Renal cortex interstitium (tissue), 15 donors: ENCODE measurements at places on chromosomes 4 and X. TPM values are rescaled to one million over a fixed set of nuclear protein-coding genes. Genes with fewer than 3 reads are reported as not detected.

The DCX gene
- 2.0 TPM for polyA plus RNA-seq

DNA sequence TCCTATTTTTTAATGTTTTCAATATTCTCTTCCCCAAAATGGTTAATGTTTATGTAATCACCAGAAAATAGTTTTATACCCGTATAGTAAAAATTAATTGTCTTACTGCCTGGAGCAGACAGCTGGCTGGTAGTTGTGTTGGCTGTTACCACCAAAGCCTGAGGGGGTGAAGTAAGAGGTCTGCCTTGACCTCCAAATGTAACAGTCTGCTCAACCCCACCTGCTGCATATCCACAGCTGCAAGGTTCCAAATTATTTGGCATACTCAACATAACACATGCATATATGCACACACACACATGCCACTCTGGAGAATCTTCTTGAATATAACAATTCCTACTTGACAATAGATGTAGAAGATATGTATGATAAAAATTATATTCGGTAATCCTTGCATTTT is 624.3 kb downstream of the ADGRL3 start:
- no peak for DNase-seq

DNA sequence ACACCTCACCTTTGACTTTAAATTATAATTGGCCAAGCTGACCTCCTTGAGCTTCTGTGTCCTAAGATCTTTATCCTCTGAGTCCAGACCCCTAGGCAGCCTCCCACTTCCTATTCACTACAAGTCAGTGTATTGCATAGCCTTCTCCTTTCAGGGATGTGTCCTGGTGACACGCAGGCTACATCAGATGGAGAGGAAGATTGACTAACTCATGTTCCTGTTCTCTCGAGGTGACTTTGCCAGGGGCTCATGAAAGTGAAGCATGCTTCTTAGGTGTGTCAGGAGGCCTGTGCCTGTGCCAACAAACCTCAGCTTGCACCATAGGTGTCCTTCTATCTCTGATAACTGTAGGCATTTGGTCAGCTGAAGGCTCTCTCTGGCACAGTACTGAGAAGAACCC is 195.7 kb upstream of the HS3ST1 start:
- DNase-seq, result no peak

The FREM3 gene
- 0.10 TPM for polyA plus RNA-seq

- no peak for DNase-seq
Observed at GRCh38 chr4:122705547-122706117, 26.9 kb upstream of the BBS12 start.
